ENCODE measurements at places on chromosomes 5 and 9. TPM values are rescaled to one million over a fixed set of nuclear protein-coding genes. Genes with fewer than 3 reads are reported as not detected.

NTRK2 gene
- 3.3 TPM for total RNA-seq

GGTA1 gene
- total RNA-seq = not detected

DOK3 gene
- 1.5 TPM for total RNA-seq

BTNL3 gene
- total RNA-seq = not detected

SLC25A48 gene
- not detected for total RNA-seq

CDC20B gene
- total RNA-seq = not detected

TLR4 gene
- total RNA-seq = 46.7 TPM

BTNL8 gene
- not detected for total RNA-seq

BARHL1 gene
- total RNA-seq = not detected

ZNF367 gene
- total RNA-seq = 2.1 TPM

CA9 gene
- total RNA-seq = not detected

FGD3 gene
- not detected for total RNA-seq

Measured in osteoblast (primary cell).